Hematopoietic multipotent progenitor cell (in vitro differentiated cells): ENCODE measurements at places on chromosomes 13 and 19. TPM values are rescaled to one million over a fixed set of nuclear protein-coding genes. Genes with fewer than 3 reads are reported as not detected.

Gene SHISA7
- total RNA-seq = under 0.01 TPM

Gene U2AF1L4
- 12.1 TPM for total RNA-seq

Gene ZSCAN18
- 178 TPM for total RNA-seq

Gene CD33
- 9.2 TPM for total RNA-seq

Gene SRRM5
- under 0.01 TPM for total RNA-seq

Gene BCKDHA
- 139 TPM for total RNA-seq

Gene MAST3
- total RNA-seq = 8.1 TPM

Gene ATP4B
- not detected for total RNA-seq

Gene PRODH2
- not detected for total RNA-seq

GRCh38 chr13:62482351-62482750 lies 1066.7 kb upstream of the PCDH20 start:
- DNase-seq = no peak

- DNase-seq = peak; percentile 51
Observed at GRCh38 chr19:10112895-10113591, 1.6 kb downstream of the P2RY11 start.

- DNase-seq = no peak
Observed at GRCh38 chr13:29640665-29641064, 45.2 kb upstream of the SLC7A1 start.

DNA sequence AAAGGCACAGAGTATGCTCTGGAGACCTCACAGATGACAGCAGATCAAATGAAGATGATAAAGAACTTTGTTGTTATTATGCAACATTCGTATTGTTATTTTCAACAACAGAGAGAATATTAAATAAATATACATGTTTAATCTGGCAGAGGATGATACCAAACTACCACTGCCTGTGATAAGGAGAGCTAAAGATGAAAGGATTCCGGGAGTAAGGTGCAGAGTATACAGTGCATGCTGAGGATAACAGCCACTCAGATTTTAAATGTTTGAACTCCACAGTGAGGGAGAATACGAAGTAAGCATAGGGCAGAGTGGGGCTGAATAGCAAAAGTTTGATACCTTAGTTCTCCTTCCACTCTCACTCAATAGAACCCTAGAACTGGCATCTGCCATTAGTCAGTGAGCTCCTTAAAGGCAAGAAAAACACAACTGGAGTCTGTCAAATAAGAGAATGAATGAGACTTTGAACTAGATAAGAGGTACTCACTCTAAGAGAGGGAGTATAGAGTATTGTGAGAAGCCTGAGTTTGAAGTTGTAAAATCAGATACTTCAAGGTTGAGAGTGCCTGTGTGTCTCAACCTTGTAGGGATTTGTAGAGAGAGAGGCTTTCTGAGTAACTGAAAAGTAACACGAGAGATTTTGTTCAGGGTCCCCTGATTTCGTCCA lies 78.5 kb downstream of the STARD13 start:
- DNase-seq = no peak

GRCh38 chr19:4811328-4812131 lies 20.0 kb downstream of the TICAM1 start:
- DNase-seq = peak; percentile 74

GRCh38 chr19:51572410-51572809 lies 1.3 kb downstream of the ZNF175 start:
- DNase-seq = peak; percentile 63

DNA sequence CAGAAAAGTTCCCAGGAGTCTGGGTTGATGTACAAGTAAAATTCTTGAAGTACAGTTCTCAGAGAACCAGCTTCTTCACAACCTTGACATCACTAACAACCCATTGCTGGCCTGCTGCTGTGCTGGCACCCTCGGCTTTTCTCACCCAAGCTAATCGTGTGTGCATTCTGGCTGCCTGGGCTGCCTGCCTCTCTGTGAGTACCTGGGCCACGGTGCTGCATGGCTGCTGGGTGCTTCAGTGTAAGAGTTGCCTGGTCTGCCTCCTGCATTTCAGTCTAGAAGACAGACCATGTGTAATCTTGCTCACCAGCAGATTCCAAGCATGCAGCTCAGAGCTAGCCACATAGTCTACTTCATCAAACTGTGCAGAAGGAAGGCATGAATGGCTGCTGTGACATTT lies 50.5 kb upstream of the MEDAG start:
- DNase-seq = no peak

DNA sequence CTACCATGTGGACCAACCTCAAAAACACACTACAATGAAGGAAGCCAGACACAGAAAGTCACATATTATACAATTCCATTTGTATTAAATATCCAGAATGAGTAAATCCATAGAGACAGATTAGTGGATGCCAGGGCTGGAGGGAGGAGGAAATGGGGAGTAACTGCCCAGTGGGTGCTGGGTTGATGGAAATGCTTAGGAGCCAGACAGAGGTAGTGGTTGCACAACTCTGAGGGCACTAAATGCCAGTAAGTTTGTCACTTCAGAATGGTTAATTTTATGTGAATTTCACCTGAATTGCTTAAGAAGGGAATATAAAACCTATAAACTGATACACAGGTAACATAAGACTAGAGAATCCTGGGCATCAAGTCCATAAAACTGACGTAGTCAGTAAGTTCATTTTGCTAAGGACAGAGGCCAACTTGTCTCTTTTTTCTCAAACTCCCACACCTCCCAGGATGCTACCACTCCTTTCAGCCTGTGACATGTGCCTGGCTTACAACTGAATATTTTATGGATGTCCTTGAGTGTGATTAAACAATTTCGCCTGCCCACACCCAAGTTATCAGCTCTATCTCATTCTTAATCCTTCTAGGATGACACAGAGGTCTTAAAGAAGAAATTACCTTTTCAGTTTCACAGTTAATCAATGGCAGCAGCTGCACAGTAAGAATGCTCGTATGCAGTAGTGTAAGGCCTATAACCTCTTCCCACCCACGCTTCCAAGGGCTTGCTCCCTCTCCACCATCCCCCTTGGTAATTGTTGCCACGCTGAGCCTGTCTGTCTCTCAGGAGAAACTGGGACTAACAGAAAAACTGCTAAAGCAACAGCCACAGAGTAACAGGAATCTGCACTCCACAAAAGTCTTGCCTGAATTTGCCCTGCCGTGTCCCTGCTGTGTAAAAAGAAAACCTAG lies 5.9 kb upstream of the MLNR start:
- DNase-seq = no peak

DNA sequence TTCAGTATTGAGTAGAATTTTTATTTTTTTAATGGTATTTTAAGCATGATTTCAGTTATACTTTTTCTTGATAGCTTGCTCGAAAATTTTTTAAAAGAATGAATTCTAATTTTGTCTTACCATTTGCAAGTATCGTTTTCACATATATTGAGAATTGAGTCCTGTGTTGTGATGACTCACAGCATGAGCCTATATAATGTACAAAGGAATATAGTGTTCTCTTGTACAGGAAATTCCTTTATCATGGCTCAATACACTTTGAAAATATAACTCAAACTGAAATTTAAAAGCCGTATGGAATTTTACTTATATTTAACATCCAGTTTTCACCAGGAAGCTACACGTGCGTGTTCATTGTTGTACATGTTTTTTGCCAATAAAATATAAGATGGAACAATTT lies 161.1 kb upstream of the TMTC4 start:
- no peak for DNase-seq

- no peak for DNase-seq
Observed at GRCh38 chr13:27131906-27132305, 39.7 kb downstream of the USP12 start.

DNA sequence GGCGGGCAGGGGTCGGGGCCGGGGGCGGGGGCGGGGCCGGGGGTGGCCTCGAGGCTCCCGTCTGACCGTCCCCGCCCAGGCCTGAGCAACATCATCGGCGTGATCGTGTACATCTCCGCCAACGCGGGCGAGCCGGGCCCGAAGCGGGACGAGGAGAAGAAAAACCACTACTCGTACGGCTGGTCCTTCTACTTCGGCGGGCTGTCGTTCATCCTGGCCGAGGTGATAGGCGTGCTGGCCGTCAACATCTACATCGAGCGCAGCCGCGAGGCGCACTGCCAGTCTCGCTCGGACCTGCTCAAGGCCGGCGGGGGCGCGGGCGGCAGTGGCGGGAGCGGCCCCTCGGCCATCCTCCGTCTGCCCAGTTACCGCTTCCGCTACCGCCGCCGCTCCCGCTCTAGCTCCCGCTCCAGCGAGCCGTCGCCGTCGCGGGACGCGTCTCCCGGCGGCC lies 9.4 kb upstream of the CACNG6 start:
- DNase-seq = no peak

DNA sequence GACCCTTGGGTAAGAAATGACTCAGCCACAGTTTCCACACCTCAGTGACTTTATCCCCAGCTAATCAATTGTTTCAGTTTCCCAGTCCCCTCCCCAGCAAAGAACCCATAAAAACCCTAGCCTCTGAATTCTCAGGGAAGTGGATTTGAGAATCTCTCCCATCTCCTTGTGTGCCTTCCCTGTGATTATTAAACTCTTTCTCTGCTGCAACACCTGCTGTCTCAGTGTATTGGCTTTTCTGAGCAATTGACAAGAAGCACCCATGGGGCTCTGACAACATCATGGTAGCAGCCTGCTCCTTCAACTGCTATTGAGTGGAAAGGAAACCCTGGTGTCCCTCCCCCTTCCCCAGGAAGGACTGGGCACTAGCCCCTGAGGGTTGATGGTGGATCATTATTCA lies 73.7 kb downstream of the UQCRFS1 start:
- DNase-seq = peak; percentile 4

DNA sequence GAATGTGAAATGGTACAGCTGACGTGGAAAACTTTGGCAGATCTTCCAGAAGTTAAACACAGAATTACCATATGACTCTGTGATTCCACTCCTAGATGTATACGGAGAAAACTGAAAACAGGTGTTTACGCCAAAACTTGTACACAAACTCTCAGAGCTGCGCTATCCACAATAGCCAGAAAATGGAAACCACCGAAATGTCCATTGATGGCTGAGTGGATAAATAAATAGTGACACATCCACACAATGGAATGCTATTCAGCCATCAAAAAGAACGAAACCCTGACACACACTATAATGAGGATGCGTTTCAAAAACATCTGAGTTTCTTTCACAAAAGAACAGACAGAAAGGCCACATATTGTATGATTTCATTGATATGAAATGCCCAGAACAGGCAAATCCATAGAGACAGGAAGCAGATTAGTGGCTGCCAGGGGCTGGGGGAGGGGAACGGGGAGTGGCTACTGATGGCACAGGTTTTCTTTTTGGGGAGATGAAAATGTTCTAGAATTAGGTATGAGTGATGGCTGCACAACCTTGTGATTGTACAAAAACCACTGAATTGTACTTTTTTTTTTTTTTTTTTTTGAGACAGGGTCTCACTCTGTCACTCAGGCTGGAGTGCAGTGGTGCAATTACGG lies 33.0 kb downstream of the IL12RB1 start:
- DNase-seq = no peak

DNA sequence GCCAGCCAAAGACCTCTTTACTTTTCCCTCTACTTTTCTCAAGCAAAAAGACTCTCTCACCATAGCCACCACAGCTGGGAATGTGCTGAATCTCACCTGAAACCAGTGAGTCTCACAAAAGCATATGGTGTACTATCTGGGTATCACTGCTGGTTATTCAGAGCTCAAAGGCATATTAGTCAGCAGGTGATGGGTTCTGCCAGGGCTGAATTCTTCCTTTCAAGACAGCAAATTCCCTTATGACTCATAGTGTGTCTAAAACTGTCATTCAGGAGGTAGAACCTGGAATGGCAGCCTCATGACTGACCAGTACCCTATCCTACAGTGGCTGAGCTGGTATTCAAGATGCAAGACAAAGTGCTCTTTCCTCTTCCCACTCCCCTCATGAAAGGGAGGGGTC lies 2859.1 kb downstream of the PCDH9 start:
- DNase-seq = no peak

GRCh38 chr19:58001895-58002369 lies 688 bp downstream of the ZNF606 start:
- DNase-seq = no peak

- peak; percentile 78 for DNase-seq
Observed at GRCh38 chr13:45490068-45490467, 25.3 kb downstream of the COG3 start.

GRCh38 chr13:71039440-71039839 lies 827.6 kb downstream of the DACH1 start:
- DNase-seq = no peak

DNA sequence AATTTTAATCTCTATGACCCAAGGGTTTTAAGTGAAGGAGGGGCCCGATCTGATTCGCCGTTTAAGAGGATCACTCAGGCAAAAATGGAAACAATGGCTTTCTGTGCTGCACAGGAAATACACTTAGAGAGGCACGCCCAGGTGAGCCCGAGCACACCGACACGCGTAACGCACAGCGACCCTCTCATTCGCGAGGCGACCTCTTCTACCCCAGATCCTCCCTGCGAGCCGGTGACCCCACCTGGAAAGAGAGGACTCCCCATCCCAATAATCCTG lies 216 bp downstream of the SH2D3A start:
- DNase-seq = peak; percentile 26
